NCI-H1048 (cell line): ENCODE measurements at places on chromosomes 4 and X.
A peak's percentile ranks its signal among the peaks of the same experiment; 100 is the strongest.

- DNase-seq: no peak
Observed at GRCh38 chrX:1051421-1051820, 161.0 kb downstream of the CRLF2 start.

- DNase-seq: no peak
Observed at GRCh38 chr4:165175879-165176278, 31.5 kb upstream of the KLHL2 start.

GRCh38 chr4:155789391-155789790 is 30.6 kb downstream of the GUCY1B1 start:
- no peak for DNase-seq

- DNase-seq: no peak
Observed at GRCh38 chr4:78310740-78311115, 240.8 kb upstream of the ANXA3 start.

DNA sequence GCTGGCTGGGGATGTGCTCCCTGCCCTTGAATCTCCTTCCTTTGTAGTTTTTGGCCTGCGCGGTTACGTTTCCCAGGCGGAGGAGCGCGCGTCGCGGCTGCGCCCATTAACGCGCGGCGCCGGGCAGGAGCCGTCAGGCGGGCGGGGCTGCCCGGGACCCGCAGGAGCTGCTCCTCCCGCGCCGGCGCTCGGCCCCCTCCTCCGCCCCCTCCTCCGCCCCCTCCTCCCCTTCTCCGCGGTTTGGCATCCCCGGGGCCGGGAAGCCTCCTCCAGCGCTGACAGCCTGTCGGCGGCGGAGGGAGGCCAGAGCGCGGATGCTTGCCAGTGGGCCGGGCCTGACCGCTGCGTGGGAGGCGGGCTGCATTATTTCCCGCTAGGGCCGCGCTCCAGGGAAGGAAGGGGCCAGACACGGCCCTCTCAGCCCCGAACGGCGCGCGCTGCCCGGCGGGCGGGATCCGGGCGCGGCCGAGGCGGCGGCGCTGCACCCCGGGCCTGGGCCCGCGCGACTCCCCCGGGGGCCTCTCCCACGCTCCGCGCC is at the start of gene DCLK2:
TSS of gene DCLK2 (plus strand) at position 405 of the 538 bp plus-strand sequence. CDS start 583 bp downstream, outside the sequence.
- DNase-seq: peak; percentile 29

DNA sequence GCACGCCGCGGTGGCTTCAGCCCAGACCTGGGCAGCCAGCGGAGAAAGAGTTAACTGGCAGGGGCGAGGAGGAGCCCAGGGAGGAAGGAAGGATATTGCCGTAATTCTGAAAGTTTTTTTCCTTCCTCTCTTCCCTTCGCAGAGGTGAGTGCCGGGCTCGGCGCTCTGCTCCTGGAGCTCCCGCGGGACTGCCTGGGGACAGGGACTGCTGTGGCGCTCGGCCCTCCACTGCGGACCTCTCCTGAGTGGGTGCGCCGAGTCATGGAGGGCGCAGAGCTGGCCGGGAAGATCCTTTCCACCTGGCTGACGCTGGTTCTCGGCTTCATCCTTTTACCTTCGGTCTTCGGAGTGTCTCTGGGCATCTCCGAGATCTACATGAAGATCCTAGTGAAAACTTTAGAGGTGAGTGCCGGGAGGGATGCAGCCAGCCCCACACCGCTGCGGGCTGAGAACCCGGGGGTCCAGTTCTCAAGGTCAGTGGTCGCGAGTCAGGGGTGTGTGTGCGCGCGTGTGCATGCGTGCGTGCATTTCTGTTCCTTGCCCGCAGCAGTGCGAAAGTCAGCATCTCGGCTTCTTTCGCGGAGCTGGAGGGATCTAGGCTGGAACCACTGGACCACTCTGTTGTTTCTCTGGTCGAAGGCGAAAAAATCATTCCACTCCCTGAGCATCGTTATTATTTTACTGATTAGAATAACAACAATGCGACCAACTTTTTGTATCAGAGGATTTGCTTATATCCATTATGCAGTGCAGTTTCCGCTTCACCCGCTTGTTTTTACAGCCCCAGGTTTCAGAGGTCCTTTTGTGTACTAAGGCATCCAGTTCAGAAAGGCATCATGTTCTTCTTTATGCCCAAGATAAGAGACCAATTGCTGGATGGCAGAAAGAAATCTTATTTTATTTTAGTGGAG is 709 bp downstream of the GPAT3 start:
- DNase-seq: no peak

- DNase-seq: no peak
Observed at GRCh38 chrX:95754411-95754810, 930.2 kb upstream of the DIAPH2 start.

DNA sequence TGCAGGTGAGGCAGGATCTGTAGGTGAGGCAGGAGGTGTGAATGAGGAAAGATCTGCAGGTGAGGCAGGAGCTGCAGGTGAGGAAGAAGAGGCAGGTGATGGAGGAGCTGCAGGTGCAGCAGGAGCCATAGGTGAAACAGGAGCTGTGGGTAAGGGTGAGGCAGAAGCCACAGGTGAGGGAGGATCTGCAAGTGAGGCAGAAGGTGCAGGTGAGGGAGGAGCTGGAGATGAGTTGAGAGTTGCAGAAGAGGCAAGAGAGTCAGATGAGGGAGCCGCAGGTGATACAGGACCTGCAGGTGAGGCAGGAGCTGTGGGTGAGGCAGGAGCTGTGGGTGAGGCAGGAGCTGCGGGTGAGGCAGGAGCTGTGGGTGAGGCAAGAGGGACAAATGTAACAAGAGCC is 27.1 kb upstream of the PNMA3 start:
- DNase-seq: no peak

DNA sequence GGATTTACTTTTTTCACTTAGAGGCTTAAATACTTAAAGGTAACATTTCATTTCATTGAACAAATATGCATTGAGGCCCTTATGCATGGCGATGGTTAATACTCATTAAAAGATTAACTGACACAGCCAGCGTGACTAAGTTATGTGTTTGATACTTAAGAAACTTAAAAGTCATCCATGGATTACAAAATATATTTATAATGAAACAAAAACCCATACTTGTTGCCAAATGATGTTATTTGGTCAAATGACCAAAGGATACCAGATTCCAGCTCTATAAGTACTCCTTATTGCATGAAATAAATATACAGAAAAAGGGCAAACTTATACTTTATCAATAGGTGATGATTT is 26.7 kb downstream of the ZNF330 start:
- no peak for DNase-seq

DNA sequence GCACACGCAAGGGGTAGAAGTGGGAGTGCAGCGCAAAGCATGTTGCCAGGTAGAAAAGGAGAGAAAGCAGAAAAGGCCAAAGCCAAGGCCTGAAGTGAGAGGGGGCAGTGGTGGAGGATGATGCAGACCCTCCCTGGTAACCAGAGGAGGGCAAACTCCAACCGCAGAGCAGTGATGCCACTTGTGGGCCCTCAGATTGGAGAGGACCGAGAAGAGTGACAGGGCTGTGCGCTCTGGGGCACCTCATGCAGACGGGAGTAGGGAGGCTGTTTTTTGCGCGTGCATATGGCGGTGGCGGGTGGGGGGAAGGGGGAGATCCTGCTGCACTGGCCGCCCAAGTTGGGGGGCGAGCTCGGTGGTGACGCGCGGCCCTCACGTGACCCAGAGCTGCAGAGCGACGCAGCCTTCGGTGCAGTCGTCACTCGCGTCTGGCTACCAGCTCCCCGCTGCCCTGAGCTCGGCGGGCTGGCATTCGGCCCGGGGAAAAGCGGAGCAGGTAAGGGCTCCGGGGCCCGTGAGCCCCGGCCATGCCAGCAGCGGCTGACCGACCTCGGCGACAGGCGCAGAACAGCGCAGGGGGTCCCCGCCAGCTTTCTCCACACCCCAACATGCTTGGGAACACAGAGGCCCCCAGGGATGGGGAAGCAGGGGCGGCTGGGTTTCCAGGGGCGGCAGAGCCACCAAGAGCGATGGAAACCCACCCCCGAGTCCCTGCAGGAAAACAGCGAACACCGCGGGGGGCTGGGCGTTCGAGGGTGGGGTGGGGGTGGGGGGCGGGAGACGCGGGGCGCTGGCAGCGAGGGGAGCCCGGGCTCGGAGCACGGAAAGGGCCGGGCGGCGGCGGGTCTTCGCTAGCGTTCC is at the start of gene BEX3:
TSS of gene BEX3 (plus strand) at position 421 of the 861 bp plus-strand sequence. CDS start 984 bp downstream, outside the sequence.
- no peak for DNase-seq

- DNase-seq: no peak
Observed at GRCh38 chr4:151905197-151905596, 144.4 kb upstream of the GATB start.

DNA sequence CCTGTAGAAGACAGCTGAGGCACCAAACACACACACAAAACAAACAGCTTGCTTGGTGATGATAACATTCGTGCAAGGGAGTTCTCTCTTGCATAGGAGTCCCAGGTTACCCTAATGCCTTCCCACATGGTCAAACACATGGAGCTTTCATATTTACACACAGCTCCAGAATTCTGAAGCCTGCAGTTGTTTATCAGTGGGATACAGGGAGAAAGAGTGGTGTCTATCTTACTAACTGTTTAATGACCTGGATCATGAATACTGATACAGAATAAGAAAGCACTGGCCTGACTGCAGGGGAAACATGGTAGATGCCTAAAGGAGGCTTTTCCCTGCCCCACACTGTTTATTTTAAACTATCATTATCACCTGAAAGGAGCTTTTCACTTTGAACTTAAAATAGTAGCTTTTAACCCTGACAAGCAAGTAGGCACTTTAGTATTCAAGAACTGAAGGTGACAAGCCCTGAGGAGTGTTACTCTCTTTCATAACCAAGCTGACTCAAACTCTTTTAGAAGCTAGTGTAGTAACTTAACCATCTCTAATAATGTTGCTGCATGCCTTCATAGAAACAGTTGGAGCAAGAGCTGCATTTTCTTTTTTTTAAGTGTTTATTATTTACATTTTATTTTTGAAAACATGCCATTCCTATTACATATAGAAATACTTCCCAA is 15.6 kb downstream of the TET2 start:
- DNase-seq: no peak

- no peak for DNase-seq
Observed at GRCh38 chrX:119738742-119739141, 19.6 kb upstream of the SOWAHD start.

DNA sequence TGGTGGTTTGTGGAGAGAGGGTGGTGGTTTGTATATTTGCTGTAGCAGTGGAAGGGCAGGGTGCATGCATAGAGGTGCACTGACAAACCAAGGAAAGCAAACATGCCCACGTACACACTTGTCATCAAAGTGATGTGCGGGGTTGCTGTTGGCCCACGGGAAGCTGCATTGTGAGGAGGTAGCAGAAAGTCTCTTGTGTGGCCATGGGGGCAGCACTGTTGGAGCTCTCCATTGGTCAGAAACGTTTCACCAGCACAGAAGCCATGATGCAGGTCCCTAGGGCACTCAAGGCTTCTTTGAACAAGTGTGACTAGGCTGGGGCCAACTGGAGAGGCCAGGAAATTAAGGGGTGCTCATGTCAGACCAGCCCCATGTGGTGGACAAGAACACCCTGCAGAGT is 174.8 kb upstream of the KLF8 start:
- DNase-seq: no peak

DNA sequence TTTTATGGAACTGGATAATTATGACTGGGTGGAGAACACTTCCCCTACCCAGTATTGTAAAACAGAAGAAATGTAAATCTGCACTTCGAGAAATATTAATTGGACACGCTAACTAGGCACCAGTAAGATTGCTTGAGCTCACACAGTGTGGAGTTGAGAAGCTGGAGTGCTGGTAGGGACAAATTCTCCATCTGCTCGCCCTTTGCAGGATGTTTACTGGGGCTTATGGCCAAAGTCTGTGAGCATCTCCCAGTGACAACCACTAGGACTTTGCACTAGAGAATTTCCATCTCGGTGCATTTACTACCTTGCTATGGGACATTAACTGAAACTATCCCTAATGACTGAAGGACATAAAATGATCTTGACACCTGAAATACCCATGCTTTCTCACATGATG is 33.7 kb upstream of the GPR34 start:
- DNase-seq: no peak

DNA sequence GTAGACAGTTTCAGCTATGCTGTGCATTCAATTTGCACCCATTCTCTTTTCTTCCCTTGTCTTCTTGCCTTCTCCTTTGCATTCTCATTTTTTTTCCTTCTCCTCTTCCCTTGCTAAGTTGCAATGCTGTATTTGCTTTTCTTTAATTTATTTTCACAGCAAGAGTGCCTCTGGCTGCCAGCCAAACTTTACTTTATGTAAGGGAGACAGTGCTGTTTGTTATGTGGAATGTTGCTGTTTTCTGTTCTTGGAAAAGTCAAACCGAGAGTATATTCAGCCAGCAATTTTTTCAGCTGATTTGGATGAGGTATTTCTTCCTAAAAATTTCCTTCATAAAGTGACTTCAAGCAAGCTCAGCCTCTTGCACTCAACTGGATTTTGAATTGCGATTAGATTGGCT is 1293.4 kb downstream of the ARAP2 start:
- no peak for DNase-seq

GRCh38 chr4:133592106-133592505 is 443.0 kb downstream of the PCDH10 start:
- no peak for DNase-seq

DNA sequence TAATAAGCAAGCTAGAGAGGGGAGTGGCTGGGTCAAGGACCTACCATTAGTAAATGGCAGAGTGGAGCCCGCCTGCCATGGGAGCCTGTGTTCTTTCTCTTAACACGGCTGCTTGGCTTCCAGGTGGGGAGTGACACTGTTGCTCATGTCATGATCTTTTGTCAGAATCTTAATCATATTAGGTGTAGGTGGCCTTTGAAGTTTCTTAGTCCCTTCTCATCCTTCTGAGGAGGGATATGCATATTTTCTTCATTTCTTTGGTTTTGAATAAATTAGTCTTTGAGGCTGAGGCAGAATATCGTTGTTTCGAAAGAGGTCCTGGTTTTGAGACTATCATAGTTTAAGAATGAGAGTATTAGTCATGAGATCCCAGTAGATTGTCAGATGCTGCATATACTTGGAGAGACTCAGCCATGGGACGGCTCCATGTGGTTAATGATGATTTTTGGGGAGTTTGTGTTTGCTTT is 28.9 kb downstream of the SNX25 start:
- DNase-seq: no peak

- no peak for DNase-seq
Observed at GRCh38 chr4:178556796-178557195, 1114.6 kb upstream of the AGA start.

DNA sequence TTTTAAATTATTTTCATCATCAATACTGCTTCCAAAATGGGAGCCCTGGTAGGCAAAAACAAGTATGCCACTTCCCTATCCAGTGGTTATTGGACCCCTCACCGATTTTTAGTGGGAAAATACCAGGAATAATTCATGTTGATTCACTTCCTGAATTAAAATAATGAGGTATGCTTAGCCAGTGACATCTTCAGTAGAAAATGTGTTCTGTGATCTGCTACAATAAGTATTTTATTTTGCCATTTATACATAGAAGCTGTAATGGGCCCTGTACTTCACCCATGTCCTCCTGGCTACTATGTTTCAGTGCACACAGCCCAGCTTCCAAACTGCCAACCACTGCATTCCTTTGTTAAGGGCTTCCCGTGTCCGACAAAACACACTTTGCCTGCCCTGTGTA is 41.0 kb upstream of the KLHL34 start:
- DNase-seq: no peak
